ENCODE measurements at places on chromosomes 7 and 10.

GRCh38 chr10:18323916-18324315 lies 183.7 kb downstream of the CACNB2 start:
- no peak for DNase-seq

DNA sequence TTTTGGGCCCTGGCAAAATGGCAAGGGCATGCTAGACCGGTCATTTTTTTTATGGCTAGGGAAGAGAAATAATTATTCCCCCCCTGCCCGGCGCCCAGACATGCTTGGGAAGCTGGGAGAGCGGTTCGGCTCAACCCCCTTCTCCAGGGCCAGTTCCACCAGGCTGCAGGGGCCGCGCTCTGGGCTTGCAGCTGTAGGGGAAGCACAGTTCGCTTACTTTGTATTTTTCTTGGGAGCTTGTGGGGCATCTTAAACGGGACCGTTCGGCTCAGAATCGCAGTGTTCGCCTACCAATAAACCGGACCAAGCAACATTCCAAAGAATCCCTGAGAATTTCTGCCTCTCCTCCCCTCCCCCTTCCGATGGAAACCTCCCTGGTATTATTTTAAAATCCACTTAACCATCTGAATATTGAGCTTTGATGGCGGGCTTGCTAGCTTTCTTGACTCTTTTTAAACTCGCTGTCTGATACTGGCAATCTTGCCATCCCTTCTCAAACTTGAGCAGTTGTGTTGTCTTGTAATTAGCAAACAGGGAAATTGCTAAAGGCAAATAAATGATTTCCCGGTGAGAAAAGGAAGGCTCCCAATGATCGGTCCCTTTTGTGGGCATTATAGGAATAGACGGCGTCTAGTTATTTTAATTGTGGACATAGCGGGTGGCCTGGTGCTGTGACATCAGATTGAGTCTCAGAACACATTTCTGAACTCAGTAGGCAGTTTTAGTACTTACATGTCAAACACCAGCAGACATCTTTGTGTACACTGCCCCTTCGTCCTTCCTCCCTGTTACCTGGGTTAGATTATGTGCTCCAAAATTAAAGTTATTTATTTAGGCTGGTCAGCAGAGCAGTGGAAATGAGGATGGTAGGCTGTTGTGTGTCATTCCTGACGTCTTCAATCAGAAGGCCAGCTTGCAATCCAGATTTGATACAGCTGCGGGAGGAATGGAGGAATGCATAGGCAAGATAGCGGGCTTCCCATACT lies 3.4 kb downstream of the TCF7L2 start:
- no peak for DNase-seq

DNA sequence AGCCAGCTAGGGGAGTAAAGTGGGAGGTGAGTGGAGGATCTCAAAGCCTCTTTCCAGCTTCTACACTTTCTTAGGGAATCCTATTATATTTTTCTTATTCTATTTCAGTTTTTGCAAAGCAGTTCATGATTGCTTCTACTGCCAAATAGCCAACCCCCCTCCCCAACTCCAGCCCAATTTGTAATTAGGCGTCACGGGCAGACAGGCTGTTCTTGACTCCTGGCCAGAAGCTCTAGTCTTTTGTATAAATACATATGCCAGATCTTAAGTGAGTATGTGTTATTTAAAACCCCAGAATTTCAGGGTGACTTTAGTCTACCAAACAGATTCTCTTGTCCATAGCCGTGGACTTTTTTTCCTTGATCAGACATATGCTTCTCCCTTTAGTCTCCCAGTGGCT lies 255.2 kb downstream of the BUB3 start:
- no peak for DNase-seq

DNA sequence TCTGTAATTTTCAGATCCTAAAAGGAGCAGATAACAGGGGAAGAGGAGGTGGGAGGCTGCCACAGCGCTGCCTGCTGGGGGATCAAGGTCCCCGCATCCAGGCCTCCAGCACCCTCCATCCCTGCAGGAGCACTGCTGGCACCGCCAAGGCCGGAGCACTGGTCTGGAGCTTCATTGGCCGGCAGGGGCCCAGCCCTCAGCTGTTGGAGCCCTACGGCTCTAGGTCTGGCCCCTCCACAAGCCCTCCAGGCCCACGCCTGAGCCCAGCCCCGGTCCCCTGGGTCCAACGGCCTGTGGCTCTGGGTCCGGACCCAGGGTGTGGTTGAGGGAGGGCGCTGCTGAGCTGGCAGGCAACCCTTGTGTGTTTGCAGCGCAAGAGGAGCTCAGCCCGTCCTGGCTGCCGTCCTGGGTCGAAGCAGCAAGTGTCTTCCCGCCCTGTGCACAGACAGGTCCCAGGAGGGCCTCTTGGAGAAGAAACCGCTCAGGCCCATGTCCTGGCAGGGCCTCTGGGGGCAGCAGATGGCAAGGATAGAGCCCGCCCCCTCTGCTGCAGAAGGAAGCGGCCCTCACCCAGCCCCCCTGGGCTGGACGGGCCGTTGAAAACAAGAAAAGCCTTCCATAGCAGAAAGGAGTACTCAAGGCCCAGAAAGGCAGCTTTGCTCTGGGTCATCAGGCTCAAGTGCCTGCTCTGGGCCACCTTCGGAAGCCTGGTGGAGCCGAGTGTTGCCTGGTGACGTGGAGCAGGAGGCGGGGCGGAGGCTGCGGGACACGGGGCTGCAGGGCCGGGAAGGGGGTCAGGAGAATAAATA lies 54.3 kb upstream of the TNRC18 start:
- DNase-seq: peak; percentile 83

DNA sequence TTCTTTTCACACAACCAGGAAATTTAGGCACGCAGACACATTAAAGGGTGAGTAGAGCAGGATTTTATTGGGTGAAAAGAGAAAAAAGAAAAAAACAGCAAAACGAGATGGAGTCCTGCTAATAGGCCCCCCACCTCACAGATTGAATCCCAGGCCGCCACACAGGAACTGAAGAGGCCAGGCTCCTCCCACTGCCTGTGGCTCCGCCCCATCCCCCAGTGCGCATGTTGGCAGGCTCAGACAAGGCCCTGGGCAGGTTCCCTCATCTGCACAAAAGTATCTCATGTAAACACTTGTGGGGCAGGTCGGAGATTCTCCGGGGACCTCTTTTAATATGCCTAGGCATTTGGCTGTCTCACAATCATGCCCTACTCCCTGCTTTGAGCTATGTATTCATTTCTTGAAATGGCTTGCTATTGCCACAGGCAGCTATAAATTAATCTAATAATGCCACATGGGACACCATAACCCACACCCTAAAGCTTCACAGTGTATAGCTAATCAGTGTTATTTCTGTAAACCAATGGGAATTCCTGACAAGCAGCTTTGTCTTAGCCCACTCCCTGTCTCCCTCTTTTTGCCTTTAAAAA lies 76.2 kb upstream of the KIF5B start:
- no peak for DNase-seq

- DNase-seq: no peak
Measured at GRCh38 chr7:118938845-118939244, 714.3 kb downstream of the ANKRD7 start.

GRCh38 chr10:33901166-33901565 lies 566.7 kb upstream of the NRP1 start:
- no peak for DNase-seq

DNA sequence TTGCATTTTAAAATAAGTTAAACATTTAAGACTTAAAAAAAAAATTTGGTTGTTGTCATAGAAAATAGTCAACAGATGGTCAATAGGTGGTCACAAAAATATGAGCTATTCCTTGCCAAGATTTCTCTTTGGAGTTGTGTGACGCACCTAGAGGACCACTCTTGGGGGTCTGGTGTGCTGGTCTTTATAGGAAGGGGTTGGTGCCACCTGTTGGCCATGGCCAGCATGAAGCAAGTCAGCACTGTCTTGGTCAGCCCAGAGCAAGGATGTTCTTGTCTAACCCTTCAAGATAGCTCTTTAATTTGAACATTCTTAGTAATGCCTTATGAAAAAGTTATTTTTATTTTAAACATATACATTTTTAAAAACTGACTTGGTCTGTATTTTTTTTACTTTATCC lies 267.9 kb upstream of the CNTNAP2 start:
- DNase-seq: no peak

GRCh38 chr7:122652876-122653275 lies 46.0 kb downstream of the RNF133 start:
- DNase-seq: no peak

- no peak for DNase-seq
Measured at GRCh38 chr10:79295563-79295962, 51.7 kb upstream of the PPIF start.

GRCh38 chr7:155038335-155038734 lies 31.8 kb upstream of the HTR5A start:
- no peak for DNase-seq

- DNase-seq: no peak
Measured at GRCh38 chr10:70558295-70558694, 44.2 kb downstream of the PRF1 start.

DNA sequence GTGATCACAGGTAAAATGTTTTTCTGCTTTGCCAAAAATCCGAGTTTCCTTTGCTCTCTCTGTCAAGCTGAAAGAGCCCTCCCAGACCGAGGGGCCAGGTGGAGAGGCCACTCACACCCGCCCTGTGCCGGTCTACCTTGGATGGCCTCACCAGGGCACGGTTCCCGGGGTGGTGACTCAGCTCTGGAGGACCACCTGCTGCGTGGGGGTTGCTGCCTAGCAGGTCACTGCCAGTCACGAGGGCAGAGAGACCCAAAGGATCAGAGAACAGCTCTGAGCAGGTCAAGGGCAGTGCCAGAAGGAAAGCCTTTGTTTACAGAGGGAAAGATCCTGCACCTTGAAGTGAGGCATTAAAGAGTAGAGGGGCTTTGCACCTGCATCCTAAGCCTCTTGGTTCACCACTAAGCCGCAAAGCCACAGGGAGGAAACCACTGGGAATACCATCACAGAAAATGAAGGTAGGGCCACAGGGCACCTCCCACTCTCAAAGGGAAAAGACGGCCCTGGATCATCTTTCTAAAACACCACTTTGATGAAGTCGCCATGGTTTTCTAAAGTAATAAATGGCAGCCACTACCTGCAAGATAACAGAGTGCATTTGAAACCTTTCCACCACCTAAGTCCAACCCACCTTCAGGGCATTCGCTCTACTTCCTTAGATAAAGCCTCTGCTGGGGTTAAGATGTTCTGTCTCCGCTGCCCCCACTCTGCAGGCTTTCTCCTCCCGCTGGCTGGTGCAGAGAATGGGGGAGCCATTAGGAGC lies 160.3 kb upstream of the KLF14 start:
- DNase-seq: no peak

- no peak for DNase-seq
Measured at GRCh38 chr10:78588194-78588811, 480.5 kb upstream of the ZMIZ1 start.

DNA sequence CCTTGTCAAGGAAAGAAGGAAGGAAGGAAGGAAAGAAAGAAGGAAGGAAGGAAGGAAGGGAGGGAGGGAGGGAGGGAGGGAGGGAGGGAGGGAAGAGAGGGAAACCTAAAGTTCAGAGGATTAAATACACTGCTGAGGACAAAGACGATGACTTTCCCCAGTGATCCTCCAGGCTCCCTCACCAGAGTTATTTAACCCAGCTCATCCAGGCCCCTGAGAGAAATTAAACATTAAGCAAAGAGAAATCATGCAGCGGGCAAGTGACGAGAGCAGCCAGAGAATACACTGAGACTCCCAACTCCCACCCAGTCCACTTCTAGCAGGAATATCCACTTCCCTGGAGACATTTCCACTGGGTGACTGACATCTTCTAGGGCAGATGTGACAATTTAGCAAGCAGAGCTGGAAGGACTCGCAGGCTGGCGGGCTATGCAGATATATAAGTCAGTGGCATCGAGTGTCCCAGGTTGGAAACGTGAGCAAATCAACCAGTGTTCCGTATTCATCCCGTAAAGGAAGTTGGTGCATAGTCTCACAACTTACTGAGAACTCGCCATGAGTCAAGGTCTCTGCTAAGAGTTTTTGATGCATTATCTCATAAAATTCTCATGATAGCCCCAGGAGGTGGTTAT lies 48.7 kb downstream of the CALML3 start:
- DNase-seq: no peak

- no peak for DNase-seq
Measured at GRCh38 chr7:15199482-15199881, 296.9 kb upstream of the DGKB start.

DNA sequence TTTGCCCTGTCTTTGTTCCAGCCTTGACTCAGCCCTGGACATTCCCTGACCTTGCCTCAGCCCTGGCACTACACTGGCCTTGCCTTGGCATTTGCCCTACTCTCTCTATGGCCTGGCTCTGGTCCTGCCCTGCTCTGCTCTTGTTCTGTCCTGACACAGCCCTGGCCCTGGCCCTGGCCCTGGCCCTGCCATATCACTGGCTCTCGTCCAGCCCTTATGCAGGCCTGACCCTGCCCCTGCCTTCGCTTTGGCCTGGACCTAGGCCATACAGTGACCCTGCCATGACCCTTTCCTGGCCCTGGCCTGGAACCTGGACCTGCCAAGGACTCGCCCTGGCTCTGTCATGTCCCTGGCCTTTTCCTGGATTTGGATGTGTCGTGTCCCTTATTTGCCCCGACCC lies 646.0 kb downstream of the ZNF37A start:
- DNase-seq: no peak

GRCh38 chr7:83941300-83941699 lies 253.3 kb downstream of the SEMA3A start:
- DNase-seq: no peak

DNA sequence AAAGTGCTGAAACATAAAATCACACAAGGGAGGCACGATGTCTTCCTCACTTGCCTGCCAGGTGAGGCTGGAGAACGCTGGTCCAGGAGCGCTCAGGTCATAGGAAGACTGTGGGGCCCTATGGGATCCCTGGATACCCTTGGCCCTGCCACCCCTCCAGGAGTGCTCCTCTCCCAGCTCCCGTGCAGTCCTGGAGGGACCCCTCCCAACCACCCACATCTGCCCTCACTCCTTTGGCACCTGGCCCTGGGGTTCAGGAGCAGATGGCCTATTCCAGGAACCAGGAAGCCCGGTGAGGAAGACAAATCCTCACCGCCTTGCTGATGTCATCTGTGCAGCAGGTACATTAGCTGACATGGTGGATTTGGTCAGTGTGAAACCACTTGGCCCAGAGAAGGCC lies 3.7 kb upstream of the CXCL12 start:
- DNase-seq: no peak

DNA sequence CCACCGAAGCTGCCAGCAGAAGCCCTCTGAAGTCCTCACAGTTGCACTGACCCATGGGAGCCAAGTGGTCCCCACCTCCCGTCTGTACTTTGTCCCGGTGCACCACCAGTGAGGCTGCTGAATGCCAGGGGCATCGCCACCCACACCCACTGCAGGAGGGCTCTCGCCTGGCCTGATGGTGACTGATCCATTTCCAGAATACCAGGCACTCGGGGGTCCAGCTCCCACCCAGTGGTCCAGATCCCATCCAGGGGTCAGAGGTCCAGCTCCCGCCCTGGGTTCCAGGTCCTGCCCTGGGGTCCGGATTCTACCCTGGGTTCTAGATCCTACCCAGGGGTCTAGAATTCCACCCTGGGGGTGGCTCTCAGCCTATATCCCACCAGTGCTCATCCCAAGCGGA lies 9.1 kb upstream of the JAKMIP3 start:
- DNase-seq: no peak

GRCh38 chr7:44378744-44379143 lies 53.4 kb upstream of the CAMK2B start:
- no peak for DNase-seq

All from GM20000 (cell line).